Cardiac muscle cell (in vitro differentiated cells and primary cell): ENCODE measurements at places on chromosomes 7 and 10. TPM values are rescaled to one million over a fixed set of nuclear protein-coding genes. Genes with fewer than 3 reads are reported as not detected.
A peak's percentile ranks its signal among the peaks of the same experiment; 100 is the strongest.

PRF1 gene
- 0.07 TPM in 1 of 2 replicates, not detected in the other for total RNA-seq

NEUROD6 gene
- total RNA-seq = not detected in 2 replicates

CD36 gene
- total RNA-seq = 1.1 TPM in 2 replicates

SERPINE1 gene
- 1.1 and 1.6 TPM in 2 replicates for total RNA-seq

SEMA3C gene
- 36.2 and 53.5 TPM in 2 replicates for total RNA-seq

DNA sequence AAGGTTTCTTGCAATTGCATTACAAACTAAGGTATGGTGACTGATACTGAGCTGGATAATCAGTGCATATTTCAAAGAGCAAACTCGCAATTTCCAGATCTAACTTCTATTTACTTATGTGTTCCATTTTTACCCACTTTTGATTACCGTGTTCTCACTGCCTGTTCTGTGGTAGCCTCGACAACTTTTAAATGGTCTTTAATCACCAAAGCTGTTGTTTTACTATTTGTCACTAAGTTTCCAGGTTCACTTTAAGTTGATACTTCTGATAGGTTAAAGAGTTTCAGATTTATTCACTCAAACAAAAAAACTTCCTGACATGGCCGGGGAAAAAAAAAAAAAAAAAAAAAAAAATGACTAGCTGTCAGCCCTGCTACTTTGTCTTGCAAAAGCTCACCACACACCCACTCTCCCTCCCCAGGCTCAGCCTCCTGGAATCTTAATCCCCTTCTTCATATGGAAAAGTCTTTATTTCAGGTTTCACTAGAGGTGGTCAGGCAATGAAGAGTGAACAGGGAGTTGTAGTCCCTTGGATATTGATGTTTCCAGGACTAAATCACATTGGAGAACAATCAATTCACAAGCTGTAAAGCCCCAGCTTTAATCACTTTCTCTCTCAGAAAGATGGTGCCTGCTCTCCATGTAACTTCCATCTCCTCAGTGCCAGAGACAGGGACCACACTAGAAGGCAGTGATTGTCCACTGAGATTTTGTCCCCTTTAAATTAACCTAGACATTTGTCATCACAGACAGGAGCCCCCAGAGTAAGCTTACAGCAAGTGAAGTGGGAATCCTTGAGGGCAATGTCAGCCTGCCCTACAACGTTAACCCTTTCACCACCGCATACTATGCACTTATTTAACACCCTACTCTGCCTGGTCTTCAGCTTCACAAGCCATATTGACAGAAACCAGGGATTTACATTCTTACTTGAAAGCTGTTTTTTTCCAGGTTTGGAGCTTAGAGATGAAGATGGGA, 749.1 kb upstream of the SORCS1 start:
- peaks cover 5% of the 10 kb centered on the region for H3K4me1 ChIP-seq
- peak overlapping the region; percentile 57 for H3K4me3 ChIP-seq
- H3K27ac ChIP-seq = no peak overlapping the region

DNA sequence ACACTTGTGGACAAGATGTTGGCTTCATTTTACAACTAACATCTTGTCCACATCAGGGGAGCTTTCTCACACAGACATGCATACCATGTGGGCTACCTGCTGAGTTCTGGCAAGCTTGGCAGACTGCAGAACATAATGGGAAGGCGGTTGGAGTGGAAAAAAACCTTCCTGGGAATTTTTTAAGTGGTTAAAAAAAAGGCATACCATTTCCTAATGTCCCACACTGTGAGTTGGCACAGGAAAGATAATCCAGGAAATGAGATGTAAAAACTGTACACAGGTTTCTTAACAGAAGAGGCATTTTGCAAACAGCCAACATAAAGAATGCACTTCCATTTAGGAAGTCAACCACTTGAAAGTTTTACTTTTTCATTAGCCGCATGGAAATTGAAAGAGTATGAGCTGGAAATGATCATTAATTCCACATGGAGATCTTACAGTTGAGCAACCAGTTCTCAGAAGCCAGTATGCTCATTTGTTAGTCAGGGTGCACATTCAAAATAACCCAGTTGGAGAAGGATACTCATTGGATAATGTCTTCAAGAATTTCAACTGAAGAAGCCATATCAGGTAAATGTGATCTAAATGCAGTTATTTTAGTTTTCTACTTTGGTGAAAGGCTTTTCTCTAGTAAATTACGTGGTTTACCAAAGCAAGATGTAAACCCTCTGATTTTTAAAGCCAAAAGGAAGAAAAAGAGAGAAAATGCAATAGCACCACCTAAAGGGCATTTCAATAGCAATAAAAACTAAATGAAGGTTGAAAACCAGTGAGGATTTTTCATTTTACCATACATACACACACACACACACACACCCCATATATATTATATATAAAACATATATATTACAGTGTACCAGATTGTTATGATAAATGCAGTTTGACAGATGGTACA, 194.0 kb downstream of the TAX1BP1 start:
- peak; percentile 9 for DNase-seq
- H3K36me3 ChIP-seq = no peaks in the 10 kb centered on the region
- no peak overlapping the region for H3K4me3 ChIP-seq
- no peaks in the 10 kb centered on the region for H3K4me1 ChIP-seq
- H3K27ac ChIP-seq = no peak overlapping the region

- no peaks in the 10 kb centered on the region for H3K27me3 ChIP-seq
- H3K4me1 ChIP-seq = no peaks in the 10 kb centered on the region
- DNase-seq = no peak
- no peaks in the 10 kb centered on the region for H3K36me3 ChIP-seq
- no peak overlapping the region for H3K27ac ChIP-seq
Observed at GRCh38 chr10:57917019-57917418, 350.7 kb downstream of the IPMK start.

GRCh38 chr10:36457751-36458150, 667.6 kb upstream of the ANKRD30A start:
- H3K4me3 ChIP-seq = no peak overlapping the region
- H3K27me3 ChIP-seq = no peaks in the 10 kb centered on the region
- DNase-seq = no peak
- no peak overlapping the region for H3K27ac ChIP-seq
- H3K36me3 ChIP-seq = no peaks in the 10 kb centered on the region

- H3K4me3 ChIP-seq = no peak overlapping the region
- no peaks in the 10 kb centered on the region for H3K27me3 ChIP-seq
- H3K36me3 ChIP-seq = no peaks in the 10 kb centered on the region
- H3K4me1 ChIP-seq = no peaks in the 10 kb centered on the region
Observed at GRCh38 chr10:86614853-86615252, 39.5 kb upstream of the OPN4 start.
